Left lung (tissue), 14 donors: ENCODE measurements at places on chromosomes 5 and 9.

DNA sequence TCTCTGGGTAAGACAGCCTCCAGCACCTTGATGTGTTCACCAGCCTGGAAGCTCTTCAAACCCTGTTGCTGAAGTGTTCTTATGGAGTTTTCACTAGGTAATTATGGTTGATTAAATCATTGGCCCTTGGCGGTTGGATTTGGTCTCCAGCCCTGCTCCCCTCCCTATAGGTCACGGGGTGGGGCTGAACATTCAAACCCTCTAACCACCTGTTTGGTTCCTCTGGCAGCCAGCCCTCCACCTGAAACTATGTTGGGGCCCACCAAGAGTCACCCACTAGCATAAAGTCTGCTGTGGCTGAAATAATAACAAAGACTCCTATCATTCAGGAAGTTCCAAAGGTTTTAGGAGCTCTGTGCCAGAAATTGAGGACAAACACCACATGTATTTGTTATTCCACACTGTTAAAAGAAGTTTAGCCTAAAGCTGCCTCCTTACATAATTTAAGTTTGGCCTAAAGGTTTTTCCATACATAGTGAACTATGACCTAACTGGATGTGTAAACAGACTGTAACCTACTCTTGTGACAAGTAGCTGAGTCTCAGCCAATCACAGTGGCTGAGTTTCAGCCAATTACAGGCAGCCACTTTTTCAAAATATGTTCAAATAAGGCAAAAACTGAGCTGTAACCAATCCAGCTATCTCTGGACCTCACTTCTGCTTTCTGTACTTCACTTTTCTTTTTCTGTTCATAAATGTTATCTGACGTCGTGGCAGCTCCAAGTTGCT lies 34.8 kb downstream of the TMEM252 start:
- H3K4me3 ChIP-seq: no peak overlapping the region
- H3K27ac ChIP-seq: peak overlapping the region; percentile 24
- H3K4me1 ChIP-seq: no peaks in the 10 kb centered on the region
- DNase-seq: no peak

- H3K36me3 ChIP-seq: no peaks in the 10 kb centered on the region
- no peak for DNase-seq
- H3K4me1 ChIP-seq: no peaks in the 10 kb centered on the region
- no peak overlapping the region for H3K27ac ChIP-seq
Measured at GRCh38 chr5:79225026-79225425, 10.9 kb upstream of the JMY start.

- H3K4me1 ChIP-seq: no peaks in the 10 kb centered on the region
- no peak overlapping the region for H3K4me3 ChIP-seq
Measured at GRCh38 chr9:127232833-127233549, 31.6 kb upstream of the GARNL3 start.

DNA sequence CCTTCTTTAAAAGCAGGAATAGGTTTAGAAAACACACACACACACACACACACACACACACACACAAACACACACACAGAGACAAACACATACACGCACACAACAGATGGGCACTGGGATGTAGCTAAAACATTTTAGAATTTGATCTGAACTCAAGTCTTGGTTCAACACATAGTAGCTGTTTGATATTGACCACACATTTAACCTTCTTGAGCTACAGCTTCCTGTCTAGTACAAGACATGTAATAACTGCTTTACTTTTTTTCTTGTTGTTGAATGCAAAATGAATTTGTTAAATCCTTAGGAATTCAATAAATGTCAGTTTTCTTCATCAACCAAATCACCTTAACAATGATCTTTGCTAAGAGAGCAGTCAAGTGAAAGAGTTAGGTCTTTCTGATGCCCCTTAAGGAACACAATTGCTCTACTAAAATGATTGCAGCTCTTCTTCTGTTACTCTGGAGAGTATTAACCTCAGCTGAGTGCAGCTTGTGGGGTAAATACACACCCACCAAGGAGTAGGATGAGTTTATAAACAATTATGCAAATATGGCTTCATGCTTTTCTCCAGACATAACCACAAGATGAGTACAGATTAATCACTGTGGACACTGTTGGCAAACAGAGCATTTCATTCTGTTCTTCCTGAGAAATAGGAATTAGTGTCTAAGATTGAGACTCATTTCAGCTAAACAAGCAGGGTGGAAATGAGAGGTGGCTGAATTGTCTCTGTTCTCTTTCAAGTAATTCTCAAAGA lies 302.9 kb upstream of the PAPPA start:
- H3K27me3 ChIP-seq: no peaks in the 10 kb centered on the region
- DNase-seq: no peak
- no peaks in the 10 kb centered on the region for H3K36me3 ChIP-seq
- H3K27ac ChIP-seq: no peak overlapping the region

DNA sequence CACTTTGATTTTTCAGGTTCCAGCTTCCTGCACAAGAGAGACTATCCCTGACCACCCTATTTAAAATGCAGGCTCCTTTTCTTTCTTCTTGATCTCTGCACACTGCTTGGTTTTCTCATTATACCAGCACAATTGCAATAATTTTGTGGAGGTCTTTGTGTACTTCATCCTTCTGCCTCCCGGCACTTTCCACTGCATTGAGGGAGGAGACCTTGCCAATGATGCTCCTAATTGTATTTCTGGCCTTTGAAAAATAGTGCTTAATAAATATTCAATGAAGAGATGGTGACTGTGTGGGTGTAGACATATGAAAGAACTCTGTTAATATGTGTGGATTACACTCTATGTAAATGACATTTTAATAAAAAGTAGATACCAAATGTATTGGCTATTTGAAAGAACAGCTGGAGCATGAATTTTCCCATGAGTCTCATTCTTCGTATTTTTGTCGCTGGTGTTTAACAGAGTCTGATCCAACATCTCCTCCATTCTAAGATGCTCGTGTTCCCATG lies 42.1 kb downstream of the FOXI1 start:
- no peak for DNase-seq
- H3K27me3 ChIP-seq: no peaks in the 10 kb centered on the region
- H3K4me3 ChIP-seq: no peak overlapping the region
- H3K36me3 ChIP-seq: no peaks in the 10 kb centered on the region
- H3K27ac ChIP-seq: no peak overlapping the region

- H3K27me3 ChIP-seq: no peaks in the 10 kb centered on the region
- H3K4me3 ChIP-seq: no peak overlapping the region
- no peaks in the 10 kb centered on the region for H3K36me3 ChIP-seq
- H3K27ac ChIP-seq: no peak overlapping the region
Measured at GRCh38 chr5:74311961-74312360, 328.6 kb downstream of the ENC1 start.

DNA sequence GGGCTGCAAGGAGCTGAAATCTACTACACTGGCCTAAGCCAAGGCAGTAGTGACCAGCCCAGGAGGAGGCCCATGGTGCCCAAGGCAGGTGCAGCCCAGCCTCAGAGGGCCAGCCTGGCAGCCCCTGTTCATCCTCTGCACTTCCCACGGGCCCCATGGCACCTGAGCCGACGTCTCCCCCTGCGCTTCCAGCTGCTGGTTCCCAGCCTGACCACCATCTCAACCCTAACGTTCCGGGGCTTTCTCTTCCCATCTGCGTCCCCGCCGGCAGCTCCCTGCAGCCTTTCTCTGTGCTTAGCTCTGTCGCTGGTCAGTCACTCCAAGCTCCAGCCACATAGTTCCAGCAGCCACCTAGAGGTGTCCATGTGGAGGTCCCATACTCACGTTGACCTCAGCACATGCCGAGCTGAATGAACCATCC lies 105.5 kb upstream of the LMX1B start:
- H3K4me1 ChIP-seq: no peaks in the 10 kb centered on the region
- peaks cover 21% of the 10 kb centered on the region for H3K36me3 ChIP-seq
- peaks cover 12% of the 10 kb centered on the region for H3K27me3 ChIP-seq
- no peak overlapping the region for H3K4me3 ChIP-seq
- no peak overlapping the region for H3K27ac ChIP-seq
- no peak for DNase-seq

DNA sequence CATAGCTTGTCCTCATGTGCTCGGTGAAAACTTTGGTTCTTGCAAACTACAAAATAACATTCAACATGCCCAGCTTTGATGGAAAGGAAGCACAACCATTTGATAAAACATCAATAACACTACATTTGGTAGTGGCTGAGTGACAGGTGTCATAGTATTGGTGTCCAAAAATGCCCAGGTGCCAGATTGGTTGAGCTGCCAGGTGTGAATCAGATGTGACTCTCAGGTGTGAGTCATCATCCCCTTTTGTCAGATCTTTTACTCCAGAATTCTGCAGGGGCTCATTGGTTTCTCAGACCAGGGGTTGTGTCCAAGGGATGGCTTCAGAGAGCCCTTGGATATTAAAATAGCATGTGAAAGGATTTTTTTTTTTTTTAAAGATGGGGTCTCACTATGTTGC lies 22.5 kb upstream of the POMT1 start:
- H3K4me1 ChIP-seq: no peaks in the 10 kb centered on the region
- H3K36me3 ChIP-seq: peaks cover 5% of the 10 kb centered on the region
- no peaks in the 10 kb centered on the region for H3K27me3 ChIP-seq
- no peak overlapping the region for H3K27ac ChIP-seq
- DNase-seq: no peak

DNA sequence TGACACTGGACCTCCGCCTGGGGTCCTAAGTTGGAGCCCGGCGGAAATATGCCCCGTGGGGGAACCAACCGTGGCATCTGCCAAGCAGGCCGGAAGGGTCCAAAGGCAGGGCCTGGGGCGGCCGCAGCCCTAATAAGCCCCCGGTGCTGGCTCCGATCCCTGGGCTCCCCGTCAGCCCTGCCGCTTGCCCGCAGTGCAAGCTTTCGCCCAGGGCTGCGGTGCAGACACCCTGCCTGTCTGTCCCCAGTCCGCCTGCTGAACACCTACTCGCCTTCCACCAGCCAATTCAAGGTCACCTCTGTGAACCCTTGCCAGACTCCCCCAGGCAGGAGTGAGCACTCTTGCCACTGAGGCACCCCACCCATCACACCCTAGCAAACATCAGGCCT lies 502 bp upstream of the PTGR1 start:
- peak overlapping the region; percentile 61 for H3K4me3 ChIP-seq
- H3K4me1 ChIP-seq: peaks cover 22% of the 10 kb centered on the region
- peaks cover 20% of the 10 kb centered on the region for H3K36me3 ChIP-seq
- no peak for DNase-seq
- H3K27me3 ChIP-seq: peaks cover 8% of the 10 kb centered on the region
- H3K27ac ChIP-seq: peak overlapping the region; percentile 82
